Activated CD8-positive, alpha-beta memory T cell treated with anti-CD3 and anti-CD28 coated beads for 4 hours (primary cell): ENCODE measurements at places on chromosomes 2 and 18.

DNA sequence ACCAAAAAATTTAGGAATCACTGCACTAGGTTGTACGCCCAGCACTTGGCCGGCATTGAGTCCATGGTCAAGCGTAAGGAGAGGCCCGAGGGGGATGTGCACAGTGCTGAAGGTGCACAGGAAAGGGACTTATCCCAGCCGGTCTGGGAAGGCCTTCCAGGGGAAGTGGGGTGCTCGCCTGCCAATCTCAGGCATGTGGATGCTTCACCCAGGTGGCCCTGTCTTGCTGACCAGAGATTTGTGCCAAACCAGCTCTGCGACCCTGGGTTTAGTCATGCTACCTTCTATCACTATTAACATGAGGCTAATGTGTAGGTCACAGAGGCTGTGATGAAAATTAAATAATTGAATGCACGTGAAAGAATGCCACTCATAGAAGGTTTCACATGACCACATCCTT lies 1.7 kb upstream of the ITM2C start:
- no peak for DNase-seq

DNA sequence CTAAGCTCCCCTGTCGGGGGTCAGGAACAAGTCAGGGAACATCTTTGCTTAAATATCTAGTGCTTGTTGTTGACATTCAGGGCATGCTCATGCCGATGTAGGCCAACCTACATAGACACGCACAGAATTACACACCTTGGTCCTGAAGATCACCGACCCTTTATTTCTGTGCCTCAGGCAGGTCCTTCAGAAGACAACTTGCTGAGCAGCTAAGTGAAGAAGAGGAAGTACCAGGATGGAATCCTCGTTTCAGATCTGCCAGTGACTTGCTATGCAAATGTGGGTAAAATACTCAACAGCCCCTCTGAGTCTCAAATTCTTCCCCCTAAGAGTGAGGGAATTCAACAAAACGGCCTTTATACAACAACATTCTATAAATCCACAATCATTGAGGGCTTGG lies 494.7 kb downstream of the BCL11A start:
- no peak for DNase-seq

DNA sequence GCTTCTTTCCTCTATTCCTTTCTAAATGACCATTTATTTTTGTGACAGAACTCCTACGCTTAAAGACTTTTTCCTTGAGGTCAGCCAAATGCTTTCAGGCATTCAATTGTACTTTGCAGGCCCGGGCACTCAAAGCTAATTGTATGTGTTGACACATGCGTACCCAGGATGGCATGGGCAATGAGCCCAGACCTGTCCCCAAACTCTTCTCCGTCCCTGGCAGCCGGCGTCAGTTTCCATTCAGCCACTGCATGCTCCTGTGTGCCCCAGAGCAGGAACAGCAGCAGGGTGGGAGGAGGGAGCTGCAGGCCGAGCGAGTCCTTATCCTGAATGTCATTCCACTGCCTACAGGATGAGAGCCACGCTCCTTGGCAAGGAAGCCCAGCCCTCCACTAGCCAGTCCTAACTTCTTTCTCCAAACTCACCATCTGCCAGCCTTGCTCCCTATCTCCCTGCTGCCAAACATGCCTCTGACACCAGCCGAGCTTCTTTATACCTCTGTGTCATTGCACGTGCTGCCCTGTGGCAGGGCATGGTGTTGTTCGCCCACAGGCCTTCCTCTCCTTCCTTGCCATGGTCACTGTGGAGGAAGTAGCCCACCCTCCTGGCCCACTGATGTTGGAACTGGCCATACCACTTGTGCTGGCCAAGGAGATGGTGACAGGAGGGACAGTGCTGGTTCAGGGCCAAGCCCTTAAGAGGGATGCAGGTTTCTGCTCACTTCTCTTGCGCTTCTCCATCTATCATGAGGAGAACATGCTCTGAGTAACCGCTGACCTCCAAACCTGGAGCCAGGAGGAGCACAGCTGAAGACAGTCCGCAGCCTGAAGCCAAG lies 116.9 kb upstream of the FHL2 start:
- no peak for DNase-seq

GRCh38 chr2:5970347-5970746 lies 278.2 kb downstream of the SOX11 start:
- no peak for DNase-seq

- DNase-seq: no peak
Observed at GRCh38 chr2:192584976-192585375, 390.2 kb upstream of the TMEFF2 start.

- no peak for DNase-seq
Observed at GRCh38 chr18:24043403-24043802, 28.8 kb downstream of the TTC39C start.
